Cerebellar cortex (tissue), 1 donor: ENCODE measurements at places on chromosomes 16 and 17.

GRCh38 chr17:44183024-44183423, 3.7 kb upstream of the TMUB2 start:
- no peak for DNase-seq

- no peak for DNase-seq
These were observed 22.6 kb upstream of the NF1 start for GRCh38 chr17:31072186-31072585.

GRCh38 chr17:78137392-78138203, 7.0 kb downstream of the TMC8 start:
- DNase-seq = no peak

- DNase-seq = peak; percentile 79
These were observed 3.1 kb upstream of the MC1R start for GRCh38 chr16:89915303-89916232.

GRCh38 chr17:66830451-66830850, 4.5 kb upstream of the CACNG5 start:
- no peak for DNase-seq

DNA sequence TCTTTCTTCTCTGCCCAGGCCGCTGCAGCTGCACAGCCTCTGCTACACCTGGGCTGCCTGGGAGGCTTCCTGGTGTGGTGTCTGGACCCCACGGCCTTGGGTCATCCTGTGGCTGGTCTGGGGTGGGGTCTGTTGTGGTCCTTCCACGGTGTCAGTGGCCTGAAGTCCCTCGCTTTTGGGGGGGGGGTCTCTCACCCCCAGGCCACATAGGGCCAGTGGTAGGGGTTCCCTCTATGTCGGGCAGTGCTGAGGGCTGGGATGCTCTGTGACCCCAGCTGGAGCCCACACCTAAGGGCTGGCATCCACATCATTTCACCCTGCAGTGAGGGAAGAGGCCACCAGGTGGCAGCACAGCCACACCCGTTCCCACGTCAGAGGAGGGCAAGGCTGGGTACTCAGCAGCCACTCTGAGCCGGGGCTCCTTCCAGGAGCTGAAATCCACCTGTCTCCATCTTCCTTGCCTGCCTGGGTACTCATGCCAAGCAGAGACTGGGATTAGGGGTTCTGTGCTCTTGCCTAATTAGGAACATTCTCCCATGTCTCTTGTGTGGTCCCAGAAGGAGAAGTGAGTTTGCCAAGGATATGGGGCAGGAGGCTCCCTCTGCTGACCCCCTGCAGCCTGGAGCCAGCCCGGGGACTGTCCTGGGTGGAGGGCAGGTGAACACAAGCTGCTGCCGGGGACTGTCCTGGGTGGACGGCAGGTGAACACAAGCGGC, 13.0 kb downstream of the ENGASE start:
- peak; percentile 90 for DNase-seq

DNA sequence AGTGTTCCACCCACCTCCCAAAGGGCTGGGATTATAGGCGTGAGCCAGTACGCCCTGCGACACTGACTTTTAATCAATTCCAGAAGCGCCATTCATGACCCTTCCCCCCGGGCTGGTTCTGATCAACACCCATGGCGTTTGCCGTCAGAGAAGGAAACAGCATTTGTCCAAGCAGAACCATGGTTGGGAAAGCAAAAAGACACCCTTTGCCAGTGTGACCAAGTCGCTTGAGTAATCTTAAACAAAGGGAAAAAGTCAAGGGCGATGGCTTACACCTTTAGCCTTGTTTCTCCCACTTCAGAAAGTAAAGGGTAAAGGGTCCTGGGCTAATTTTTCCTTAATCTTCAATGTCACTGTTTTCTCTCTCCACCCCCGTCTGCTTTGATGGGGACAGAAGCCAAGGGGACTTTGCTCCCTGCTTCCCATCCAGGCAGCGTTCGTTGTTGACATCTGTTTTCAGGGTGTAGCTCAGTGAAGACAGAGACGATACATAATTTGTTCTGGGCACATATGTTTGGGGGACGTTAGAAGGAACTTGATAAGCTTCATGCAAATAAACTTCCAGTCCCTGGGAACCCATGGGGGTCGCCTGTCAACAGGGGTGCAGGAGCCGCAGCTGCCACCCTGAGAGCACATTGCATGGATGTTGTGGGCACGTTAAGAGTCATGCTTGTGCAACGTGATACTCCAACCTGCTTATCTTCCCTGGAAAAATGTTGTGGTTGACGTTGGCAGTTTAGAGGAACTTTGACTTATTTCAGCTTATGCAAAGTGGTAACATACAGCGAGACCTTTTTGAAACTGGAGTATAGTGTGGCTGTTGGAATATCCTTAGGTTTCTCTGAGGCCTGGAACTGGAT, 50.6 kb upstream of the TANGO6 start:
- no peak for DNase-seq

GRCh38 chr16:48235556-48236136, 8.5 kb upstream of the LONP2 start:
- DNase-seq = no peak

- DNase-seq = no peak
These were observed 42.9 kb downstream of the USP10 start for GRCh38 chr16:84742641-84743092.

GRCh38 chr16:3131755-3132377, 3.0 kb upstream of the ZNF213 start:
- DNase-seq = peak; percentile 52

DNA sequence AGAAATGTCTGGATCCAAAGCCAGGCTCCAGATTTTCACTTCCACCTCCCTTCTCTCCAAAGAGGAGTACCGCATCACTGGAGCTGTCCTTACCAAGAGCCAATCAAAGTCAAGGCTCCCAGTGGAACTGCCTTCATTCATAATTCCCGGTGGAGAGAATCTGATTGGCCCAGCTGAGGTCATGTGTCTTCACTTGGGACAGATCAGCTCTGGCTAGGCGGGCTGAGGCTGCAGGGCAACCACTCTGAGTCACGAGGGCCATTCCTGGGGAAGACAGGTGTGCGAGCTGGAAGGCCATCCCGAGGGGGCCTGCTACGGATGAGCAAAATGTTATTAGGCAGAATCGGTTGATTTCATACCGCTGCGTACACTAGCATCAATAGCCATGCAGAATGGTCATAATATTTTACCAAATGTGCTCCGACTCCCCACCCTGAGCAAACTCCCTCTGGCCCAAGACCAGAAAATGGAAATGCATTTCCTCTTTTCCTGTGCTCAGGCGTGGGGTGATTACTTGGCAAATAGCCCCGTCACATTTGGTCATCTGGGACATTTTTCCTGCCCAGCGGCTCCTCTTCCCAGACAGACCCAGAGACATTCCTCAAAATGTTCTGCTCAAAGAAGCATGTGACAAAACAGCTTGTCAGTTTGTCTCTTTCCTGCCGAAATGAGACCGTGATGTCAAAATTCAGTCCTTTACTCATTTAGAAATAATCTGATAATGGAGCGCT, 111.1 kb downstream of the AIPL1 start:
- DNase-seq = peak; percentile 83

DNA sequence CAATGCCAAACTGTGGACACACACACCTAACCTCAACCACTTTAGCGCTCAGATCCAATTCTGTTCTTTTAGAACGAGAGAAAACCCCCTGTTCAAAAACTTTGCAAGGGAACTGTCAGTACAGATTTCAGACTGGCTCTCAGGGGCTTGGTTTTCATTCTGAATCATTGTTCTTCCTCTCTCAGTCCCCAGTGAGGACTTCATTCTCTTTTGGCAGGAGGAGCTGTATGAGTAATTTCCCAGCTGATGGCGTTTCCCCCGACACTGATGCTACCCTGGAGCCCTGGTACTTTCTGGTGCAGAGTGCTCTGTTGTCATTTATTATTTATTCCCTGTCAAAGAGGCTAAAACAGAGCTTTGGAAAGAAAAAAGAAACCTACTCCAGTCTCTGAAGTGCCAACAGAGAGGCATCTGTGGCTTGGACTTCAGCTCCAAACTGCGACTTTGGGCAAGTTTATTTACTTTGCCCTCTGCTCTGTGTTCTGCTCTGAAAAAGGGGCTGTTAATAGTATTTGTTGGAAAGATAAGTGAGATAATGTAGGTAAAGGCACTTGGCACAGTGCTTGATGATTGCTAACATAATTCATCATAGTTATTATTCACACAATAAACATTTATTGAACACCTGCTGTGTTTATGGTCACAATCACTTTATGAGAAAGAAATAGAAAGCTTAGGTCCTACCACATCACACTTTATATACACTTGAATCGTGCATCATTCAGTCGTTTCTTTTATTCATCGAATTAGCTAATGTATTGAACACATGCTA, 28.3 kb downstream of the ETV4 start:
- DNase-seq = no peak

DNA sequence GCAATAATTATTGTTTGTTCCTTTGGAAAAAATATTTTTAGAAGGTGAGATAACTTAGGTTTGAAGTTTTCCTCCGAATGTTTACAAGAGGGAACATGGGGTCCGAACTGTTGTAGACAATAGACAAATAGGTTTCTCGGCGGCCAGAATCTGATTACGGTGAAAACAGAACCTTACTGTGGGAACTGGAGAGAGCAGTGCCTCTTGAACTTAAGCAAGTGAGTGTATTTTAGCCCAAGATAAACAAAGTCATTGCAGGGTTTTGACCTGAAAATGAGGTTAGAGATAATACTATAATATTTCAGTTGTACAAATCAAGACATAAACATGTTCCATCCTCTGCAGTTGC, 134.7 kb downstream of the ABCA8 start:
- no peak for DNase-seq

DNA sequence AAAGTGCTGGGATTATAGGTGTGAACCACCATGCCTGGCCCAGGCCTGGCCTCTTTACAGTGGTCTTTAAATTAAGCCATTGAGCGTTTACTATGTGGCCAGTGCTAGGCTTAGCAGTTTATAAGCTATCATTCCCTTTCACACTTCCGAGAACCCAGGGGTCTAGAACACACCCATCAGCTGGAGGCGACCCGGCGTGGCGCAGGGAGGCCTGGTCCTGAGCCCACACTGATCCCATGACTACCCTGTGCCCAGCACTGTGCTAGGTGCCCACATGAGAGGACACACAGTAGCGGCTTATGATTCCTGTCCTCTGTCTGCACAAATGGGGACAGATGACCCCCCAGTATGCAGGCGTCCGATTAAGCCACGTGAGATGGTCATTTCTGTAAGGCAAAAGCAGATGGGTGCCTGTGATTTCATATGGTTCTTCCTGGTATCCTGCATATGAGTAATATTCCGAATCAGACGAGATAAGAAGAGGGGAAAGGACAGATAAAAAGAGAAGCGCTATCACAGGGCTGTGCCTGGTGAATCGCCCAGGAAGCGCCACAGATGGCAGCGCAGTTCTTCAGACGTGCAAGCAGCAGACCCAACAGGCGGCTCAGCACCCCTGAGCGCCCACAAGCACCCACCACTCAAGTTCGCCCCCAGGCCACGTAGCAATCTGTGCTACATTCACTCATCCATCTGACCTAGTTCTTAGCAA, 5.3 kb downstream of the OSGIN1 start:
- no peak for DNase-seq

- DNase-seq = peak; percentile 89
These were observed 261.6 kb upstream of the TNRC6C start for GRCh38 chr17:77696721-77697460.

DNA sequence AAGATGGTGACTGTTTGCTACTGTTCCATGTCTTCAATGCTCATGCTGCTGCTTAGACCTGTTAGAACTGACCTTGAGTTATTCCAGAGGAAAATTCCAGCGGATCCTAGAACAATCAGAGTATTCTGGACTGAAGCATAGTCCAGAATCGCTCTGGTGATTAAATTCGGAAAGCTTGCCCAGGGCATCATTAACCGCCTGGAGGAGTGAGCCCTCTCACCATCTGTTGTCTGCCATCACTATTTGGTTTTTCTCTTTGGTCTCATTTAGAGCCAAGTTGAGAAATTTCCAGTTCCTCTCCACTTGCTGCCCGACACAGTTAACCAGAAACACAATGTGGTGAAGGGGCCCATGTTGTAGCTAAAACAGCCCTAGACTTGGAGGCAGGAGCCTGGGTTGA, 104.1 kb downstream of the BMERB1 start:
- peak; percentile 94 for DNase-seq

DNA sequence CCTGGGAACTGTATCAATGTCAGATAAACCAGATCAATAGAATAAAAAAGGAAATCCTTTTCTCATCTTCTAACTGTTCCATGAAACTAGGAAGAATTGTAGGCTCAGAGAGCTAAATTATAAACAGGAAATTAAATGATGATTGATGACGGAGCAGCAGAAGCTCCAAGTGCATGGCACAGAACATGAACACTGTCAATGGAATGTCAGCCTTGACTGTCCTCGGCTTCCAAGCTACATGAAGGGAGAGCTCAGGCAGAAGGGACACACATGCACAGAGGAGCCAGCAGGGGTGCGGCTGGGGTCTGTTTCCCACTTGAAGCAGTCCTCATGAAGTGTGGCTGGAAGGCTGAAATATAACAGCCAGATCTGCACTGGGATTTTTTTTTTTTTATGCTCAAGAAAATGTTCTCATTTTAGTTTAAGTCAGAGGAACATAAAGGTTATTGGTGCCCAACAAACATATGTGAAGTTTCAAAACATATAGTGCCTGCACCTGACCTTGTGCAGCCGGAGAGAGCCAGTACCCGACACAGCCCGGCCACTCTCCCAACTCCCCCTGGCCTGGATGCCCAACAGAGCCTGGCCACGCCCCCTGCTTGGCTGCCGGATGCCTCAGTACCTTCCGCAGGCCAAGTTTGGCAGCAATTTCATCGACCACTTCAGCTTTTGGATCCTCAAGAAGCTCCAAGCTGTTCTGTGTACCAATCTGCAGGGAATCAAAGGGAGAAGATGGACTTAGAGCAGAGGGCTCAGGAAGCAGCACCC, 37.0 kb downstream of the NPLOC4 start:
- DNase-seq = no peak

DNA sequence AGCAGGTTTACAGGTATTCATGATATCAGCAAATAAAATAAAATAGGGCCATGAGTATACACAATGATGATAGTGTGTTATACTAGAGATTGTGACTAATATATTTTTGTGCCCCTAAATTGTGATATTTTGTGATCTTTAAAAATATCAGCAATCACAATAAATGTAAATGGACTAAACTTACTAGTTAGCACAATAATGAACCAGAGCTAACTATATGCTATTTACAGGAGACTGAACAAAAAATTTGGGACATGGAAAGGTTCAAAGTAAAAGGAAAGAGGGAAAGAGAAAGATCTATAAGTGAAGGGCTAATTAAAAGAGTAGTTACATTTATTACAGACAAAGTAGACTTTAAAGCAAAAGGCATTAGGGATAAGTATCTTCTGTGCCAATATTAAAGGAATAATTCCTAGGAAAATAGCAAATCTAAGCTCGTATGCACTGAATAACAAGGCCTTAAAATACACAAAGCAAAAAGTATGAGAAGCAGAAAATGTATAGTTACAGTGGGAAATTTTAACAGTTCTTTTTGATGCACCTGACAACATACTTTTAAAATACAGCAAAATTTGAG, 5.0 kb upstream of the MSI2 start:
- no peak for DNase-seq

GRCh38 chr17:45646288-45646988, 137.7 kb upstream of the CRHR1 start:
- DNase-seq = no peak

GRCh38 chr16:88527937-88528743, 42.1 kb upstream of the ZC3H18 start:
- DNase-seq = no peak
